Globus pallidus (tissue), 1 donor: ENCODE measurements at places on chromosomes 2 and 18.

DNA sequence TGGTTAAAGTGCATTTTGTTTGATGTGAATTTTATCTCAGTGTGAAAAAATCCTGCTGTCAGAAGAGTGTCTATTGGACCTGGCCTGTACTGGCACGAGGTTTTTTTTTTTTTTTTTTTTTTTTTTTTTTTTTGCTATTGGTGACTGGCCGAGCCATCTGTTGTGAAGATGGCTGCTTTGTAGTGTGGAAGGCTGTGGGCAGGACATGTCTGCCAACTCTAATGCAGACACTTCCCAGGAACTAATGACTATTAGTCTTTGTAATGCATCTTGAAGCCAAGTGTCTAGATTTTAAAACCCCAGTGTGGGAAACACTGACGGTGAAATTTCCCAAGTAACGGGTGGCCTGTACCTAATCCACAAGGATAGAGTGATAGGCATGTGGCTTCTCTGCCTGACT lies 34.3 kb downstream of the ZAP70 start:
- no peak for DNase-seq

- DNase-seq = no peak
Observed at GRCh38 chr2:19171409-19171808, 187.0 kb downstream of the OSR1 start.

GRCh38 chr2:123040506-123040905 lies 984.6 kb upstream of the CNTNAP5 start:
- DNase-seq = no peak

DNA sequence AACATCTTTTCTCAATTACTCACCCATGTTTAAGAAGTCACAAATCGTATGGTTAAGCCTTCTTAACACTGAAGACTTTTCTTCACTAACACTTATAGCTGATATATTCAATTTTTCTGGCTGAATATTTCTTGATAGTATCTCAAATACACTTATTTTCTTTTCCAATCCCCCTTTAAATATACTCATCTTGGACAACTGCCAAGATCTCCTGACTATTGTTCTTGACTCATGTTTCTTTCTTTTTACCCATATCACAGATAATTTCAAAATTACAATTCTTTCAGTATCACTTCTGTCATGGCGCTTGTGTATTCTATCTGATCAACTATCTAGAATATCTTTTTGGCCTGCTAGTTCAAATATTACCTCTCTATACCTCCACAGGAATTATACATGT lies 954.3 kb upstream of the ACVR2A start:
- DNase-seq = no peak

- DNase-seq = no peak
Observed at GRCh38 chr18:22542406-22542835, 124.7 kb upstream of the CTAGE1 start.

DNA sequence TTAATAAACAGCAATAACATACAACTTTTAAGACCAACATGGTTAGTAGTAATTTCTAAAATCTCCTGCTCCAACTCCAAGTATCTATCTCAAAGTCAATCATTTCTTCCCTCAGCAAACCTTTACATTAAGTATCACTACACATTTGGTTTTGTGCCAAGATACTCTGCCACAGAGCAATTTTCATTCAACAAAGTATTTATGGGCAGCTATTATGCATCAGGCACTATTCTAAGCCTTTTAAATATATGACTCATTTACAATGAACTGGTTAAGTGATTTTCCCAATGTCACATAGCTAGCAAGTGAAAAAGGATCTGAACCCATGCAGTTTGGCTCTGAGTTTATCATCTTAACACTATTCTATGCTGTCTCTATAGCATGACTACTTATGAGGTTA lies 264.3 kb downstream of the NOL4 start:
- DNase-seq = no peak

DNA sequence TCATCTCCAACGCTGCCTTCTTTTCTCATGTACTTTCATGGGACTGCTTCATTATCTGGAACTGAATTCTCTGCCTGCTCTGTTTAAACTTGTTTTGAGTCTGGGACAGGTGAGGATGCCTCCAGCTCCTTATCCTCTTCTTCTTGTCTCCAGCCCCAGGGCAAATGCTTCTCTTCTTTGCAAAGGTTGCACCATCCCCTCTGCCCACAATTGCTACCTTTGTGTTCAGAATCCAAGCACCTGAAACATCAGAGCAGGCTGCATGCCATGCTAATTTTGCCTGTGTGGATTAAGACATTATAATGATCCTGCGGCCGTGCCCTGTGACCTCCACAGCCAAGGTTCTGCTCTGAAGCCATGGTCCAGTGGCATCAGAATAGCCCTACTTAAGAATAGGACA lies 309.5 kb downstream of the EPHA4 start:
- DNase-seq = no peak

DNA sequence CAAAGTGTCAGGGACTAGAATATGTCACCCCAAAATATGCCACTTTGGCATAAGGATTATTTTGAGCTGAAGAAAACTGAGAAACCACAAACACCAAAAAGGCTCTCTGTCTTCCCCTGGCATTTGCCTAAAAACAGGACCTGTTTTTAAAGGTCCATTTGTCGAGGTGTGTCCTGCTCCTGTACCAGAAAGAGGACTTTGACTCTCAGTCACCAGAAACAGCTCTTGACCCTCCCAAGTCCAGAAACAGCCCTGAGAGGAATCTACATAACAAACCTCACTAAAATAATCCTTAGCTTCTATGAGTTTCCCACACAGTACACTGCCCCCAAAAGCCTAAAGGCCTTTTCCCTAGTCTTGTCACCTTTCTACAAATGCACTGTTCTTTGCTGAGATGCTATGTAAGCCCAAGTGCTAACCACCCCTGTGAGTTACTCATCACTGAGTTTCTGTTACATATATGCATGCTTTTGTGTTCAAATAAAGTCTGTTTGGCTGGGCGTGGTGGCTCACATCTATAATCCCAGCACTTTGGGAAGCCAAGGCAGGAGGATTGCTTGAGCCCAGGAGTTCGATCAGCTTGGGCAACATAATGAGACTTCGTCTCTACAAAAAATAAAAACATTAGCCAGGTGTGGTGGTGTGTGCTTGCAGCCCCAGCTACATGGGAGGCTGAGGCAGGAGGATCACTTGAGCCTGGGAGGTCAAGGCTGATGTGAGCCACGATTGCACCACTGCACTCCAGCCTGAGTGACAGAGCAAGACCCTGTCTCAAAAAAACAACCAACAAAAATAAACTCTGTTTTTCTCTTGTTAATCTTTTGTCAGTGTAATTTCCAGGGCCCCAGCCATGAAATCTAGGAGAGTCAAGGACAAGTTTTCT lies 55.2 kb downstream of the RPL31 start:
- DNase-seq = no peak

DNA sequence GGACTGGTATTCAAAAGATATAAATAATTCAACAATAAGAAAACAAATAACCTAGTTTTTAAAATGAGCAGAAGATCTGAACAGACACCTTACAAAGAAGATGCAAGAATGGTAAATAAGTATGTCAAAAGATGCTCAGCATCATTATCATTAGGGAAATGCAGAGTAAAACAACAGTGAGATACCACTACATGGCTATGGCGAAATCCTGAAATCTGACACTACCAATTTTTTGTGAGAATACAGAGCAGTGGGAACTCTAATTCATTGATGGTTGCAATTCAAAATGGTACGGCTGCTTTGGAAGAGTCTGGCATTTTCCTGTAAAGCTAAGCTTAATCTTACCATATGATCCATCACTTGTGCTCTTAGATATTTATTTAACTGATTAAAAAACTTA lies 151.8 kb downstream of the UBR3 start:
- DNase-seq = no peak

GRCh38 chr2:74577448-74577847 lies 22.9 kb downstream of the DOK1 start:
- no peak for DNase-seq
